CD4-positive, alpha-beta T cell treated with Interleukin-2 at 100 ng/mL for 4 hours (primary cell): ENCODE measurements at places on chromosomes 16 and 17.

DNA sequence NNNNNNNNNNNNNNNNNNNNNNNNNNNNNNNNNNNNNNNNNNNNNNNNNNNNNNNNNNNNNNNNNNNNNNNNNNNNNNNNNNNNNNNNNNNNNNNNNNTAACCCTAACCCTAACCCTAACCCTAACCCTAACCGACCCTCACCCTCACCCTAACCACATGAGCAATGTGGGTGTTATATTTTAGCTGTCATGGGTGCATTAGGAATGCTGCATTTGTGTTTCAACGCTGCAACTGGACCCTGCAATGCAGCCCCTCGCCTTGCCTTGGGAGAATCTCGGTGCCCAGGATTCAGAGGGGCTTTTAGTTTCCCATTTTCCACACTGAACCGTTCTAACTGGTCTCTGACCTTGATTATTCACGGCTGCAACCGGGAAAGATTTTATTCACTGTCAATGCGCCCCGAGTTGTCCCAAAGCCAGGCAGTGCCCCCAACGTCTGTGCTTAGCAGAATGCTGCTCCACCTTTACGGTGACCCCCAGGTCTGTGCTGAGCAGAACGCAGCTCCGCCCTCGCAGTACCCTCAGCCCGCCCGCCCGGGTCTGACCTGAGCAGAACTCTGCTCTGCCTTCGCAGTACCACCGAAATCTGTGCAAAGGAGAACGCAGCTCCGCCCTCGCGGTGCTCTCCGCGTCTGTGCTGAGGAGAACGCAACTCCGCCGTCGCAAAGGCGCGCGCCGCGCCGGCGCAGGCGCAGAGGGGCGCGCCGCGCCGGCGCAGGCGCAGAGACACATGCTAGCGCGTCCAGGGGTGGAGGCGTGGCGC, 43.3 kb downstream of the POLR3K start:
- DNase-seq = no peak

- no peak for DNase-seq
Measured at GRCh38 chr17:7647018-7647417, 3.7 kb upstream of the ATP1B2 start.

DNA sequence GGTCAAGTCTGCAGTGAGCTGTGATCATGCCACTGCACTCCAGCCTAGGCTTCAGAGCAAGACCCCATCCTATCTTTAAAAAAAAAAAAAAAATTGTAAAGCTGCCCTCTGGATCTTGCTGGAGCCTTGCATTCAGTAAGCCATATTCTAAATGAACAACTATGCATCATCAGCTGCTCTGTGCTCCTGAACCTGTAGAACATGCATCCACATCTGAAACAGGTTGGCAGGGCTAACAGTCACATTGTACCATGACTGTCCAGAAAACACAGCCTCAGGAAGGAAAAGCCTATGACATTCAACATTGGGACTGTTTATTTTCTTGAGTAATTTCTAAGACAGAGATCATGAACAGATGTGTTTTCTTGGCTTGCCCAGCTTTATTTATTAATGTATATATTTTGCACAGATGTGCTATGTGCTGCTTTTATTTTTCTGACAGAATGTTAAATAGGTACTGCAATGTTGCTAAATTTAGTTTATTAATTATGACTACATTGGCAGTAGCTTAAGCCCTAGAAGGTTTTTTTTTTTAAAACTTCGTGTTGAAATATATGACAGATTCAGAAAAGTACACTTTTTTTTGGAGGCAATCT, 19.8 kb downstream of the ACSF2 start:
- no peak for DNase-seq

- DNase-seq = peak; percentile 36
Measured at GRCh38 chr16:66740010-66740409, 11.4 kb downstream of the DYNC1LI2 start.

- DNase-seq = no peak
Measured at GRCh38 chr16:5906351-5906750, 808.8 kb upstream of the EEF2KMT start.

DNA sequence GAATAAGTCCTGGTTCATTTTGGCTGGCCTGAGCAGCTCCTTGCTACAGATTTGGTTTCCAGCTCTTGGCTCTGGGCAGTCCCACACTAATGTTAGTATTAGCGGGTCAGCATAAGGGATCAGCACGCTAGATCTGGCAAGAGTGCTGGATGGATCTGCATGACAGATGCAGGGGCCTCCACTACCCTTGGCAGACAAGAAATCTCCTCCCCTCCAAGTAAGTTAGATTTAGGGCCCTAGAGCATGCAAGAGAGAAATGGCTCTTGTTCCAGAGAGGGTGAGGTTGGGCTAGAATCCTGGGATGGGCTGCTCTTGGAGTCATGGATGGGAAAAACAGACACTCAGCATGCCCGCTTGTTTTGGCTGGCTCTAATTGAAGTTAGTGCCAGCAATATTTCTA, 414.3 kb downstream of the RBFOX1 start:
- DNase-seq = no peak

DNA sequence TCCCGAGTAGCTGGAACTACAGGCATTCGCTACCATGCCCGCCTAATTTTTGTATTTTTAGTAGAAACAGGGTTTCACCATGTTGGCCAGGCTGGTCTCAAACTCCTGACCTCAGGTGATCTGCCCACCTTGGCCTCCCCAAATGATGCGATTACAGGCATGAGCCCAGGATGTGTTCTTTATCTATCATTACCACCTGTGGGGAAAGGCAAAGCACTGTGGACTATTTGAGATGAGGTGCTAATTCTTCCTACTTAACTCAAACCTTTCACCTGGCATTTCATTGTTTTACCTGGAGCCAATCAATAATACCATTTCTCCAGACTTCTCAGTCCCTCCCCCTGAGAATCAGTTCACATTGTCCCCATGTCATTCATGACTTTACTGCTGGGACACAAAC, 20.4 kb upstream of the PPM1D start:
- no peak for DNase-seq

DNA sequence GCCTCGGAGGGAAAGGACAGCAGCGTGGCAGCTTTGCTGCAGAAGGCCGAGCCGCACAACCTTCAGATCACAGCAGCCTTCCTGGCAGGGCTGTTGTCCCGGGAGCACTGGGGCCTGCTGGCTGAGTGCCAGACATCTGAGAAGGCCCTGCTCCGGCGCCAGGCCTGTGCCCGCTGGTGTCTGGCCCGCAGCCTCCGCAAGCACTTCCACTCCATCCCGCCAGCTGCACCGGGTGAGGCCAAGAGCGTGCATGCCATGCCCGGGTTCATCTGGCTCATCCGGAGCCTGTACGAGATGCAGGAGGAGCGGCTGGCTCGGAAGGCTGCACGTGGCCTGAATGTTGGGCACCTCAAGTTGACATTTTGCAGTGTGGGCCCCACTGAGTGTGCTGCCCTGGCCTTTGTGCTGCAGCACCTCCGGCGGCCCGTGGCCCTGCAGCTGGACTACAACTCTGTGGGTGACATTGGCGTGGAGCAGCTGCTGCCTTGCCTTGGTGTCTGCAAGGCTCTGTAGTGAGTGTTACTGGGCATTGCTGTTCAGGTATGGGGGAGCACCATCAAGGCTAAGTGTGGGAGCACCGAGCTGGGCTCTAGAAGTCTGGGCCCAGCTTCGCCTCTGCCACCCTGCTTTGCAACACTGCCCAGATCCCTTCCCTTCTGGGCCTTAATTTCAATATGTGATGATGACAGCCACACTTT, 18.6 kb downstream of the NOD2 start:
- DNase-seq = no peak

DNA sequence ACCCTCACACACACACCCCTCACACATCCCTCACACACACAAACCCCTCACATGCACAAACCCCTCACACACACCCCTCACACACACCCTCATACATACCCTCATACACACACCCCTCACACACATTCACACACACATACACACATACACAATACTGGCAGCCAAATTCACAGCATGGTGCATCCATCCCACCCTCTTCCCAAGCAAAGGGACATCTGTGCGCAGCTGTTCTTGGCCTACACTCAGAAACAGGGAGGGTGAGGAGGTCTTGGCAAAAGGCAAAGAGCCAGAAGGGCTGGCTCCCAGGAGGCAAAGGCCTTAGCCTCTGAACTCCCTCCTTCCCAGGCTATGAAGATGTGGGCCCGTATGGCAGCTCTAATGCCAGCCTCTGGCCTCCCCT, 23.4 kb downstream of the C17orf67 start:
- no peak for DNase-seq

DNA sequence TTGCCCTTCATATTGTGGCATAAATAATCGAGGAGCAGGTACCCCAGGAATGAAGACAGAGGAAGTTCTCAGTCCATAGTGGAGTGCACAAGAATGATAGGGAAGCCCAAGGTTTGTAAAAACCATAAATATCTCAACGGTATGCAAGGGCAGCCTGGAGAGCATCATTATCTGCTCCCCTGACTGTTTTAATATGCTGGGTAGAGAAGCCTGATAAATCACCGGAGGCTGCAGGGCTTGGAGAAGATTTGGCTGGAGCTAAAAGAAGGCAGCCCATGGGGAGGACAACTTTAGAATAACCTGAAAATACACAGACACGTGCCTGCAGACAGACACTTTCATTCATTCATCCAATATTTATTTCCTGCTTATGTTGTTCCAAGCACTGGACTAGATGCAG, 205.2 kb upstream of the RPL38 start:
- no peak for DNase-seq

DNA sequence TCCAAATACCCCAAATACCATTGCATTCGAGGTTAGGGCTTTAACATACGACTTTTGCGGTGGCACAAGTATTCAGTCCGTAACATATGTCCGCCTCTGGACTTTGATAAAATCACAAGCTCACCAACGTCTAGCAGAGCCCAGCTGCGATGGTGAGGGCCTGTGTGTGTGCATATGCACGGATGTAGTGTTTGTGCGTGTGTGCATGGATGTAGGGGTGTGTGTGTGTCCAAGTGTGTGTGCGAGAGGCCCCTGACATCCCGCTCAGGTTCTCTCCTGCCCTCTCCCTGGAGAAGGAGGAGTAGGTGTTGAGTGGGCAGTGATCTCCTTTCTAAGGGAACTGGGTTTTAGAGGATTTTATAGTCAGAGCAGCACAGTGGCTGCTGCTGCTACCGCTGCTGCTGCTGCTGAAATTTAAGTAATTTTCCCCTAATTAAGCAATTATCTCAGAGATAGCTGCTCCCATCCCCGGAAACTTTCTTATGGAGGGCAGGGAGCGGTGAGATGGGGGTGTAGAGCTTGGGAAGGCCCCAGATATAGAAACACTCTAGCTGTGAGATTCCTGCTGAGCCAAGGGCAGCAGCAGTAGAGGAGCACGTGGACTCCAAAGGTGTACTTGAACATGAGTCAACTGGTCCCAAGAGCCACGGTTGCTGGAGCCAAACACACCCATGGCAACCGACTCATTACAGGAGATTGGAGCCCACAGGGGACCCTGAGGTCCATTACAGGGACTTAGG, 121.7 kb upstream of the SDK2 start:
- DNase-seq = no peak

- no peak for DNase-seq
Measured at GRCh38 chr17:63311416-63311937, 134.6 kb downstream of the CYB561 start.

- no peak for DNase-seq
Measured at GRCh38 chr16:81630635-81631031, 148.5 kb upstream of the PLCG2 start.

GRCh38 chr16:68146585-68146984, 61.4 kb downstream of the NFATC3 start:
- peak; percentile 40 for DNase-seq

DNA sequence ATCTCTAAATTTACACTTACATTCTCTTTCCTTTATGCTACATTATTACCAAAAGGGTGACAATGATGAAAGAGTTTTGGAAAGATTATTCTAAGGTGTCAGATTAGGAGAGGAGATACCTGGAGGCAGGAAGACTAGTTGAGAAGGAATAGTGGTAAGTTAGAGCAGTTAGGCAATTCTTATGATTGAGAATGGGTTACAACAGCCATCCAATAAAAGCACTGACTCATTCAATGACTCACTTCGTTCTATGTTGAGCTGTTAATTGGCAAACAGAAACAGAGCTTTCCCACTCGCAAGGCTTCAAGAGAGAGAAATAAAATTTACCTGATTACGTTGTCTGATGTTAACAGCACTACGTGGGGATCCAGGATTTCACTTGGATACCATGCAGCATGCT, 5.8 kb downstream of the NUP88 start:
- DNase-seq = peak; percentile 14

GRCh38 chr17:489758-490329, 137.2 kb upstream of the RPH3AL start:
- DNase-seq = peak; percentile 73

DNA sequence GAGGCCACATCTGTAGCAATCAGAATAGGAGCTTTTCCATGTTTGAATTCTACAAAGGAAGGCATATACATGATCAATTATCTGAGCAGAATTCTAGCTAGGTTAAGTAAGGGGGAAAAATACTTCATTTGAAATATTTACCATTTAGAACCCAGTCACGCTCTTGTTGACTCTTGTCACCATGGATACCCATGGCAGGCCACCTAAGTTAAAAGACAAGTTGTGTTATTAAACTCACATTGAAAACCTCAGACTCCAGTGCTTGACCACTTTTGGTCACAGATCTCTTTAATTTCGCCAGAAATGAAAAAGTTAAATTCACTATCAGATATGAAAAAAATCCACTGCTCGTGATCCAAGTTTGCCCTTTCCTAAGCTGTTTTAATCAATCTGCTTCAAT, 4.1 kb downstream of the DDX5 start:
- no peak for DNase-seq

GRCh38 chr16:19137201-19138128, 23.7 kb downstream of the ITPRIPL2 start:
- DNase-seq = no peak

DNA sequence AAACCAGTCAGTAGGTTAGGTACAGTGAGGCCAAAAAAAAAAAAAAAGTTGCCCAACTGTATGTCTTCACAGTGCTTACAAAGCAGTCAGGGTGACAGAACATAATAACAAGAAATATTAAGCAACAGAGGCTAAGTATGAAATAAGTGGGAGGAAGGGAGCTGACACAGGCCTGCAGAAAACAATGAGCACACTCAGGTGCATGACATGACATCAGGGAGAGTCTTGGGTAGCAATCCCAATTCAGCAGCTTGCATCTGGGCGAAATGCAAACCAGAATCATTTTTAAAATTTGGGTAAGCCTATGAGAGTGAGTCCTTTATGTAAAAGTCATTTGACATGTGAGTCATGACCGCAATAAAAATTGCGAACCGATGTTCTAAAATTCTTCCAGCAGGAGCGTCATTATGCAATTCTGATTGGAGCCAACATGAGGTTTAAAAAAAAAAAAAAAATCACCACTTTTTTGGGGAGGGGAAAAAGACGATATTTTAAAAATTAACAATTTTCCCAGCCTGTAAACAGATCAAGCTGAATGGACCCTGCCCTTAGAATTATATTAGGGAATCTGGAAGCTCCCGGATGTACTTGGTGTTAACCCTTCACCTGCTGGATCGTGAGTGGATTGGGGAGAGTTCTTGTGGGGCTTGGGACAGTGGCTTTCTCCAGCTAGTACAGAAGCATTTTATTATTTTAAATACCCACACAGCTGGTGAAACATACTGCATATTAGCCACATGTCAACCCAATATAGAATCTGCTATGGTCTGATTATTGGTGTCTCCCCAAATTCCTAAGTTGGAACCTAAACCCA, 127.9 kb downstream of the NPIPB5 start:
- no peak for DNase-seq

- peak; percentile 66 for DNase-seq
Measured at GRCh38 chr17:44219108-44219615, 313 bp downstream of the UBTF start.

- DNase-seq = peak; percentile 24
Measured at GRCh38 chr17:17146786-17147406, 59.2 kb downstream of the PLD6 start.
